CMK (cell line): ENCODE measurements at places on chromosomes 6 and 20.

DNA sequence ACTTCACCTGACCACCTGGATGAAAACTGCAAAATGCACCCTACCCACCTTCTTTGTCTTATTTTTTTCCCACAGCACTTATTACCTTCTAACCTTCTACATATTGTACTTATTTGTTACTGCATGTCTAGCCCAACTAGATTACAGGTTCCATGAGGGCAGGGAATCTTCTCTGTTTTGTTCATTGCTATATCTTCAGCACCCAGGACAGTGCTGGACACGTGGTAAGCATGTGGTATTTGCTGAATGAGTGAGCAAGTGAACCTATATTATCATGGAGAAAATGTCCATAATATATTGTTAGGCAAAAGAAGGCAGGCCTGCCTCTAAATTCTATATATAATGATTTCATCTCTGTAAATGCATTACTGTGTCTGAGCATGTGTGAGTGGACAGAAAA is 107.0 kb downstream of the TRERF1 start:
- DNase-seq: no peak

DNA sequence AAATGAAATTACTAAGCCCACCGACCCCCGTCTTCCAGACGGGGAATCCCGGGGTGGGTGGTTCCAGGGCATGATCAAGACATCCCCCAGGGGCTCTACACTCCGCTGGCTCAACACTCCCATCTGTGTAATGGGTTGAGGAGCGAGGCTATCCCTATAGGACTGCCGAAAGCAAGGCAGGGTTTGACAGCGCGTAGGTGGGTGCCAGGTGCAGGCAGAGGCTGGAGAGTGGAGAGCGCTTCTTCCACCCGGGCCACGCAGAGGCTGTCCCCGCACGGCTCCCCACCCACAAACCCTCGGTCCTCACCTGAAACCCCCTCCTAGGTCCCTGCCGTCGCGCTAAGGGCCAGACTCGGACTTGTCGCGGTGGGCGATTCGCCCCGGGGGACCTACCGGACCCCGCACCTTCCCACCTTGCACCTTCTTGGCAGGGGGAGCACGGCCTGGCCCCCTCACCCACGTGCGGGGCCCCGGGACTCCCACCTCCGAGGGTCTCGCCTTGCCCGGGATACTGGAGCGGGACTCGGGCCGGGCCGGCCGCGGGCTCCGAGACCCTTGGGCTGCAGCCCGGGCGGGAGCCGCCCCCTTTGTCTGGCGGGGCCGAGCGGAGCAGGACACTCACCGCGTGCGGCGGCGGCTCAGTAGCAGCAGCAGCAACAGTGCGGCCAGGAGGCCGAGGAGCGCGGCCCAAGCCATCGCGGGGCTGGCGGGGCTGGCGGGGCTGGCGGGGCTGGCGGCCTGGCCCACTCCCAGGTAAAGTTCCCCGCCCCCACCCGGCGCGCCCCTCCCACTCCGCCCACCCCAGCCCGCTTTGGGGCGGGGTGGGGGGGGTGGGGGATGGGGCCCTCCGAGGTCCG is at the start of gene PTGIS:
PTGIS (minus strand) TSS at position 717 of the 857 bp plus-strand sequence; CDS start at position 696, 21 bp downstream.
- DNase-seq: no peak

GRCh38 chr6:47237196-47237595 is 72.5 kb downstream of the TNFRSF21 start:
- no peak for DNase-seq

DNA sequence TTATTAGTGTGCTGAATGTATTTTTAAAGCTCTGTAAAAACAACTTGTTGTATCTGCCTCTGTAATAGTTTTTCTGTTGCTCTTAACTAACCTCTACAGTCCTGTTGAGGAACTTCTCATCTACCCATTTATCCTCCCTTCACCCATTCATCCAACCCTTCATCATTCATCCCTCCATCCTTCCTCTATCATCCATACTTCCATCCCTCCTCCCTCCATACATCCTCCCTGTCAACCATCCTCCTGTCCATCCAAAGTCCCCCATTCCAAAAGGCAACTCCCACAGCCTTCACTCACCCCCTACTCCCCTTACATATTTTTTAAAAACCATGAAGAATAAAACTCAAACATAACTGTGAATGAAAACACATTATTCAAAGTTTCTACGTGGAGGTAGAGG is 40.7 kb upstream of the SPDEF start:
- DNase-seq: no peak

DNA sequence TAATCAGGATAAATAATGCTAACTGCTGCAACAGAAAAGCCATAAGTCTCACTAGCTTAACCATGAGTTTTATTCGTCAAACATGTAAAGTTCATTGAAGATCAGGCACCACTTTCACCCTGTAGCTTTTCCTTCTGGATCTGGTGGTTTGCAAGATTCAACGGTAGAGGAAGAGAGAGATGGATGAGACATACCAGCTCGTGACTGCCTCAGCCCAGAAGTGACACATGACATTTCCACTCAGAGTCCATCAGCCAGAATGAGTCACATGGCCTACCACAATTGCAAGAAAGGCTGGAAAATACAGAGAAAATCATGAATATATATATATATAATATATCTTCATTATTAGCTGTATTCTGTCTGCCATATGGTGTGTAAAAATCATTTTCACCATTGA is 29.0 kb downstream of the SPTLC3 start:
- no peak for DNase-seq

DNA sequence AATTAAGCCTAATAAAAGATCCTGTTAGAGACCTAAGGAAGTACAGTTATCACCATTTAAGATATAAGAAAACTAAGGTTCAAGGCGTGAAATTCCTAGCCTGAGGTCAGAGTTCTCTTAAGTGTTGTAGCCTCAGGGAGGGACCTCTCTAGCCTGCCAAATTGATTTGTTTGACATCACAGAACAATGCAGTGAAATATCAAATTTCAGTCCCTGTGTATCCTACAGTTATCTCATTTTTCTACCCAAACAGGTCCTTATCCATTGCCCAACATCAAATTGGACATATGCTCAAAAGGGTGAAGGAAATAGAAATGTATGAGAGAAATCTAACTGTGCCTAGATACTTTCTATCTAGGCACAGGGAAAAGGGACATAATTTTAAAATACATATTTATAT is 63.0 kb downstream of the NCOA7 start:
- DNase-seq: no peak

DNA sequence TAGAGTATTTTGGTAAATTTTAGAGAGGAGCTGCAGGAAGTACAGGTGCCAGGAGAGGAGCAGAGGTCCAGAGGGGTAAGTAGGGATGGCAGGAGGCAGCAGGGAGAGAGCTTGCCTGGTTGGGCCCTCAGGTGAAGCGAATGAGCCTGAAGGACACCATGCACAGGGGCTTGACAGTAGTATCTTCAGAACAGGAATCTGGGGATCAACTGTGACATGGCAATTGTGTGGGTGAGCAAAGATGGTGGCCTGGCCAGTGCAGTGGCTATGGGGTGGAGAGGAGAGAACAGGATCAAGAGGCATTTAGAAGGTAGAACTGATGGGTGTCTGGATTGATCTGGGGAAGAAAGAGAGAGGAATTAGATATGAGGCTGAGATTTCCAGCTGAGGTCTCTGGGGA is 68.7 kb upstream of the RNF24 start:
- no peak for DNase-seq

DNA sequence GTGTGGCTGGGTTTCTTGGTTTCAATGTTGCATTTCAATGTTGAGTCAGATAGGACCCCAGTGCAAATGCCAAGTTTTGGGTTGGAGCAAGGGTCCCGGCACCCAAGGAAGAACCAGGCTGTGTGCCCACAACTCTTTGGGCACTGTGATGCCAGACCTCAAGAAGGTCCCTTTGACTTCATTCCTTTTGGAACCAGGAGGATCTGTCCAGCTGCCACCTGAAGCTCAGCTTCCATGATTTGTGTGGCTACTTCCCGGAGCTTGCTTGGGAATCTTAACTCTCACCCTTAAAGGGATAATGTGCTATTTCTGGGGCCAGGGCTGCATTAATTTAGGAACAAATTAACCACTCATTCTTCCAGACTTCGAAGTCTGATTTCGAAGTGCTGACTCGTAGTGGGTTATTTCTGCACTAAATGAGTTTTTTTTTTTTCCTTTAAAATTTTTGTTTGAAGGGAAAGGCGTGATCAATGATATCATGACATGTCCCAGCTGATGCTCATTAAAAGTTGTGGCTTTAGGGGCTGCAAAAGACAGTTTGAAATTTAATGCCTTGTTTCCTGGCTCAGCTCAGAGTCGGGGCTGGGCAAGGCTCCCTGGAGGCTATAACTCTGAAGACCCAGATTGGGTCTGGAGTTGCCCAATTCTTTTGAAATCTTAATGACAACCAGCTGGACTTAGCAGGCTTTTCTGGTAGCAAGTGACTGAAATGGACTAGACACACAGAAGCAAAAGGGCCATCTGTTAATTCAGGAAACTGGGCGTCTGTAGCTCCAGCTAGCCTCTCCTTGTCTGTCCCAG is 24.0 kb upstream of the PHACTR3 start:
- DNase-seq: no peak

GRCh38 chr6:37218511-37218910 is 39.1 kb upstream of the TBC1D22B start:
- no peak for DNase-seq

GRCh38 chr20:62590309-62591121 is 51.8 kb upstream of the SLCO4A1 start:
- DNase-seq: no peak

DNA sequence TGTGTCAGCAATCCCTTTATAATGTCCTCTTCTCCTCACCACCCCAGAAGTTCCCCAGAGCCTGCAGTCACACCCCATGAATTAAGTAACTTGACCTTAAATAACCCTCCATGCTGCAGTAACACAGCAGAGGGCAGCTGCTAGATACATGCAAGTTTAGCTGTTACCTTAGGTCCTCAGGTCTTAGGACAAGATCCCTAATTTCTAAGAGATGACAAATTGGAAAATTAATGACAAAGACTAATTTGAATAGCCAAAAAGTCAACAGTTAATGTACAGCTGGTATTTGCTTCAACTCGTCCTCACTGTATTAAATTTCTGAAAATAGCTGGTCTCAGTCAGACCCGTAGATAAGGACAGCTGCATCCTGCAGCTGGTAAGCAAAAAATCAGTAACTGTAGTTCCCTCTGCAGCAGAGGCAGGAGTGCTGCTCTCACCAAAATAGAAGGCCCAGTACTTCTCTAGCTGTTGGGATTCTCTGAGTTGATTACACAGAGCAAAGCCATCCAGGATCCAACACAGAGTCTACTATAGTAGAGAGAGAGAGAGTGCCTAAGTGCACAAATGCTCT is 62.4 kb downstream of the TNFRSF21 start:
- no peak for DNase-seq

DNA sequence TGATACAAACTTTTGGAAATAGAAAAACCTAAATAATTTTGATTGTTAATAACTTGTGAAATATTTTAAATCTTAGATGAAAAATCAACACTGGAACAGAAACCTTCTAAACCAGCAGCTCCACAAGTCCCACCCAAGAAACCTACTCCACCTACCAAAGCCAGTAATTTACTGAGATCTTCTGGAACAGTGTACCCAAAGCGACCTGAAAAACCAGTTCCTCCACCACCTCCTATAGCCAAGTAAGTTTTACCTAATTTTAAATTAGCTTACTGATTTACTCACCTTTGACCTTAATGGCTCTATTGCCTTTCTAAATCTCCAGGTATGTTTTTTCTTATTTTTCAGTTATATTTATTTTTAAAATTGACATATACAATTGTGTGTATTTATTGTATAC is 102.6 kb upstream of the ADGRF4 start:
- DNase-seq: no peak

DNA sequence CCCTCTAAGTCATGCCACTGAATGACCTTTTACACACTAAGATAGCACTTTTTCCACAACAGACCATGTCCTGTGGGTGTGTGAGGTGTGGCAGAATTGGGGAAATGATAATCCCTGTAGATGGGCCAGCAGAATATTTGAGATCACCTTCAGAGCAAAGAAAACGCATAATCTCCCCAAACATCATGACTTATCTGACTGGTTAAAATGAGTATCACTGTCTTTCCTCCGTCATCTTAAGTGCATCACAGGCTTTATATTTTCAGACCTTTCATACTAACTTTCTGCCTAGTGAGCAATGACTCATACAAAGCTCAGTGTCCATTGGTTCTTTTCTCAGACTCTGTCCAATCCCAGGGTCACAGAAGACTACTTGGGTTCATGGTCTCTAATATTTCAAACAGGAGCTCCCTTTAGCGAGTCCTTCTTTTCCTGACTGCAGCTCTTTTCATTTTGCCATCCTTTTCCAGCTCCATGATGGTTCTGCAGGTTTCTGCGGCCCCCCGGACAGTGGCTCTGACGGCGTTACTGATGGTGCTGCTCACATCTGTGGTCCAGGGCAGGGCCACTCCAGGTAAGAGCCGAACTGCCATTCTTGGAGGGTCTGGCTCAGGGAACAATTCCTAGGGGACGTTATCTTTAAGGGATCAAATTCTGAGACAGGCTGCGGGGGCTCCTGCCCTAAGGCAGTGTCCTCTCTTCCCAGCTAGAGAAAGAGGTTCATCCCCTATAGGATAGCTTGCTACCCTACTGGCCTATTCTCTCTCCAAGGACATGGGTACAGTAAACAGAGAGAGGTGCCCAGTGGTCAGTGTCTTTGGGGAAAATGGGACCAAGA is at the start of gene HLA-DPB1:
HLA-DPB1 (plus strand) TSS at position 423 of the 838 bp plus-strand sequence; CDS start at position 475, 52 bp downstream.
- DNase-seq: no peak

DNA sequence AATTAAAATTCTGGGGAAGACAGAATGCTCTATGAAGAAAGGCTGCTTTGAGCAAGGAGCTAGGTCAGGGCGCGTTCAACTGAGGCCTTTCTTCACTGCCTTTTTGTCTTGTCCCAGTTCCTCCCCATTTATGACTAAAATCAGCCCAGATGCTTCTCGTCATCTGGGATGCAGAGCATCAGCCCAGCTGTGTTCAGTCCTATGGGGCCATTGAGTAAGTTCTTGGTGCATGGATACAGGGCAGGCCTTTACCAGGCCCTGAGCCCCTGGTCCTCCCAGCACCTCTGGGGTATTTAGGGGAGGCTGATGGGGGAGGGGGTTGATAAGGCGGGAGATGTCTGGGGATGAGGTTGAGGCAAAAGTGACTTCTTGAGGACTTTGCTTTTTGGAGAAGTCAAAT is 55.7 kb downstream of the PTPN1 start:
- DNase-seq: no peak

DNA sequence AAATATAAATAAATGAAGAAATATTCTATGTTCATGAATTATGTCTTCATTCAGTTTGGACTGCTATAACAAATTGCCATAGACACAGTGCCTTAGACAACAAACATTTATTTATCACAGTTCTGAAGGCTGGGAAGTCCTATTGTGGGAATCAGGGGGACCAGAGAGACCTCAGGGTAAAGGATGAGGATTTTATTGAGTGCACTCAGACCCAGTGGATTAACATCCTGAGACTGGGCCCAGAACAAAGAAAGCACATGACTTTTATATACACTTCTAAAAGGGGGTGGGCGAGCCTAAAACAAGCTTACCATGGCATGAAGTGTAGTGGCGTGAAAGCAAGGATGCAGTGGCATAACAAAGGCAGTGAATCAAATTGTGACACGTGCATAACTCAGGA is 26.9 kb upstream of the CBLN4 start:
- no peak for DNase-seq

GRCh38 chr20:1094751-1095150 is 23.7 kb upstream of the PSMF1 start:
- DNase-seq: no peak

- DNase-seq: no peak
These were observed 90.9 kb upstream of the MLIP start for GRCh38 chr6:54020334-54020733.

- DNase-seq: no peak
These were observed 8.1 kb downstream of the NEDD9 start for GRCh38 chr6:11224252-11224965.

- no peak for DNase-seq
These were observed 12.1 kb downstream of the LGSN start for GRCh38 chr6:63307581-63308246.
